ENCODE measurements at places on chromosomes 7 and 10.

DNA sequence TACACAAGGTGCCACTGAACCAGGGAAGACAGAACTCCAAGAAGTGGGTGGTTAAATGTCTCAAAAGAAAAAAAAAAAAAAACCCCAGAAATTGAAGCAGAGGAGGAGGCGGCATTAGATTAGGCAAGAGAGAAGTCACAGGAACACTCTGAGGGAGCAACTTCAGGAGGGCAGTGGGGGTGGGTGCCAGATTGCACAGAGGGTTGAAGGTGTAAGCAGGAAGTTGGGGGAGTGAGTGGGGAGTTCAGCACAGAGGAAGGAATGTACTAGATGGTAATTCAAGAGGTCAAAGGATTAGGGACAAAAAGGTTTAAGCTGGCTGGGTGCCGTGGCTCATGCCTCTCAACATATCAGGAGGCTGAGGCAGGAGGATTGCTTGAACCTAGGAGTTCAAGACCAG, 110.0 kb upstream of the PDLIM1 start:
- DNase-seq: no peak

DNA sequence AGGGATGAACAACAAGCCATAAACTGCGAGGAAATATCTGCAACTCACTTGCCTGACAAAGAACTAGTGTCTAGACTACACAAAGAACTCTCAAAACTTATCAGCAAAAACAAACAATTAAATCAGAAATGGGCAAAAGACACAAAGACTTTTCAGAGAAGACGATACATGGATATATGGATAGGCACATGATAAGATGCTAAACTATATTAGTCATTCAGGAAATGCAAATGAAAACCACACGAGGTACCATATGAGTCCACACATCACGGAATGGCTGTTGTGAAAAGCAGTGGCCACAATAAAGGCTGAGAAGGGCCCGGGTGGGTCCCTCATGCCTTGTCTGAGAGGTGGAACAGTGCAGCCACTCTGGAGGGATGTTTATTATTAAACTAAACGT, 267.8 kb downstream of the WDR37 start:
- no peak for DNase-seq

- no peak for DNase-seq
Measured at GRCh38 chr7:151863386-151864079, 13.4 kb downstream of the PRKAG2 start.

DNA sequence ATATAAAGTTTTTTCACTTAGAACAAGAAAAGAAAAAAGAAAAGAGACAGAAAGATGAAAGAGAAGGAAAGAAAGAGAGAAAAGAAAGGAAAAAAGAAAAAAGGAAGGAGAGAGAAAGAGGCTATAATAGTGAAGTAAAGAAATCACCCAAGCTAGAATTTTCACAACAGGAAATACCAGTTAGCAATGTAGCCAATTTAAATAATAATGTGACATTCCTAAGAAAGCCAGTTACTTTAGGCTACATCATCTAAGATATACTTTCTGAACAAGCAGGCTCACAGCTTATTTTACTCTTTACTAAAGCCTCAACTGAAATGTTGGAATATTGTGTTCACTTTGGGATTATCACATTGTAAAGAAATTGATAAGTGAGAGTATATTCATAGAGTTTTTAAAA, 53.6 kb downstream of the GPR37 start:
- DNase-seq: no peak

DNA sequence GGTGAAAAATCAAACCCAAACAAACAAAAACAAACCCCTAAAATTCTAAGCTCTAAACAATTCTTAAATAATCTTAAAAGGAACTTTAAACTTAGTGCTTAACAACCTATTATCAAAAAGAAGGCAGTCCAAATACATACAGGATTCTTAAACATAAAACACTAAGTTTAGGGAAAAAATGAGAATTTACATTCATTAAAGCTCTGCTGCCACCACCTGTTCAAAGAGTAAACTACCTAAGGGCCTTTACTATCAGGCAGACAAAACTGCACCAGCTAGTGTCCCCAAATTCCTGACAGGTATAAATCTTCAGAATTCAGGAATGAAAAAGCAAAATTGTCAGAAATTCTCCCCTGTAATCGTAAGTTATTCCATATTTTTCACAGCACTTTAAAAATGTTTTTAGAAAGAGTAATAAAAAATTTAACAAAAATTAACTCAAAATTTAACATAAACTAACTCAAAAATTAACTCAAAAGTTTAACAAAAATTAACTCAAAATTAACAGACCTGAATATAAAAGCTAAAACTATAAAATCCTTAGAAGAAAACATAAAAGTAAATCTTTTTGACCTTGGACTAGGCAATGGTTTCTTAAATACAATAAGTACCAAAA, 55.1 kb downstream of the PDZD8 start:
- no peak for DNase-seq

GRCh38 chr10:114881901-114882300, 56.1 kb upstream of the TRUB1 start:
- no peak for DNase-seq

DNA sequence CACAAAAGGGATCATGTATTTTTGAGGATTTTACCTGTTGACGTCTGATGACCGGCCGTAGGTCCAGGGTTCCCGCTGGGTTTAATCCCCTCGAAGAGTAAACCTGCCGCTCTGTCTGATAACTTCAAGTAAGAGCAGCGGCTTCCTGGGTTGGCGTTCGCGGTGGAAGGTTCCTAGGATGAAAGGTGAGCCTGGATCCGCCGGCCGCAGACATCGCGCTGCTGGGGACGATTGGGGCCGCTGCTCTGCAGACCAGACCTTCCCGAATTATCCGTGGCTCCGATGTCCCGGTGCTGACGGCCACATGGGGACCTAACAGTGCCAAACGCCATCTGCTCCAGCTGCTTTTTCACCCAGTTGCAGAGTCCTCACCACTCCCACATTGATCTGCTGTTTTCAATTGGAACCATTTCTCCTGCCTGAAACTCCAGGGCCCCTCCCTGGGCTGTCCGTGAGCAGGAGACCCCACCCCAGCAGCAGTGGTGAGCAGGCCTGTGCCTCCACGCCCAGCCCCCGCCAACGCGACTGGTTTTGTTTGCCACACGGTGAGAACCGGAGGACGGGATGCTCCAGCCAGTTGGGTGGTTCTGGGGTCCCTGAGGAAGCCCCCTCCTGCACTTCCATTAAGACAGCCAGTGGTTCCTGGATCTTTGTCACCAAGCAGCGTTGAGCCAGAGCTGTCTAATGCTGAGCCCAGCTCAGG, 12.2 kb upstream of the AP5Z1 start:
- DNase-seq: no peak

- no peak for DNase-seq
Measured at GRCh38 chr10:11242443-11243387, 225.0 kb downstream of the CELF2 start.
